ENCODE measurements at places on chromosomes 16 and 17. TPM values are rescaled to one million over a fixed set of nuclear protein-coding genes. Genes with fewer than 3 reads are reported as not detected.

Gene SEZ6L2
- polyA plus RNA-seq, result 1.3 TPM

GRCh38 chr16:50879873-50880695, 138.2 kb downstream of the CYLD start:
- no peak for DNase-seq

Gene KRT23
- polyA plus RNA-seq, result not detected

GRCh38 chr16:4328046-4328781, 12.3 kb downstream of the GLIS2 start:
- DNase-seq, result peak; percentile 44

- DNase-seq, result peak; percentile 32
Observed at GRCh38 chr16:1612320-1613111, at the start of gene CRAMP1. CRAMP1 (plus strand) TSS chr16:1612360; CDS start chr16:1614640, 2,280 bp downstream.

Gene RGS11
- polyA plus RNA-seq, result not detected

DNA sequence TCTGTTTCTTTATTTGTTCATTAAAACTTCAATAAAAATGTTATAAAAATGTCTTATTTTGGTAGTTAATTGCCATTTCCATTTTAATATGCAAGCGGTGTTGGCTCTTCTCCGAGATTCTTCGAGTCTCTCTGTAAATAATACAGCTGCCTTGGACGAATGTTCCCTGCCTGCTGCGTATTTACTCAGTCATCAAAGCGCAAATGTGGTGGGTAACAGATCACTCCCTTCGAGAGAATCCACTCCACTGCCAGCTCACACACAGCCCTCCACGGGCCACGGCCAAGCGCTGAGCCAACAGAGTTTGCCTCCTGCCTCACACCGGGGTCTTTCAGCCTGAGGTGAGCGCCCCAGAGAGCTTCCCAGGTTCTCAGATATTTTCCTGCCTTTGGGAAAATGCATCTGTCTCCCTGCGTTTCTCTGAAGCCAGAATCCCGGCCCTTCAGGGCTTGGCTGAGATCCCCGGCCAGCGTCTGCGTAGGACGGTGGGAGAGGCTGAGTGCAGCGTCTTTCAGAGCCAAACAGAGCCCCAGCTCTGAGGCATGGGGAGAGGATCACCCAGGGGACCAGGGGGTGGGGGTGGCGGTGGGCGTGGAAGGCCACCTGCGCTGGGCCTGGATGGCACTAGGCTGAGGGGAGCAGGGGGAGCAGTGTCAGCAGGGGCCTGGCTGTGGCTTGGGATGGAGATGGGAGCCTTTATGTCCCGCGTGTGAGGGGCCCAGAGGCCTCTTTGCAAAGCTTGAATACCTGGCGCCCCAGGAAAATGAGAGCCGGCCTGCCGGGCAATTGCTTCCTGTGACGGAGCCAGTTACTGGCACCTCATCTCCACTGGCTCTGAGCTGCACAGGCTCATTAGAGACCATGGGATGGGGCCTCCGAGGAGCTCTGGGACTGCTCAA, 248.7 kb downstream of the RBFOX3 start:
- no peak for DNase-seq

- no peak for DNase-seq
Observed at GRCh38 chr17:48907713-48908046, 527 bp upstream of the UBE2Z start.

- no peak for DNase-seq
Observed at GRCh38 chr17:1299552-1300370, 20.3 kb downstream of the TRARG1 start.

DNA sequence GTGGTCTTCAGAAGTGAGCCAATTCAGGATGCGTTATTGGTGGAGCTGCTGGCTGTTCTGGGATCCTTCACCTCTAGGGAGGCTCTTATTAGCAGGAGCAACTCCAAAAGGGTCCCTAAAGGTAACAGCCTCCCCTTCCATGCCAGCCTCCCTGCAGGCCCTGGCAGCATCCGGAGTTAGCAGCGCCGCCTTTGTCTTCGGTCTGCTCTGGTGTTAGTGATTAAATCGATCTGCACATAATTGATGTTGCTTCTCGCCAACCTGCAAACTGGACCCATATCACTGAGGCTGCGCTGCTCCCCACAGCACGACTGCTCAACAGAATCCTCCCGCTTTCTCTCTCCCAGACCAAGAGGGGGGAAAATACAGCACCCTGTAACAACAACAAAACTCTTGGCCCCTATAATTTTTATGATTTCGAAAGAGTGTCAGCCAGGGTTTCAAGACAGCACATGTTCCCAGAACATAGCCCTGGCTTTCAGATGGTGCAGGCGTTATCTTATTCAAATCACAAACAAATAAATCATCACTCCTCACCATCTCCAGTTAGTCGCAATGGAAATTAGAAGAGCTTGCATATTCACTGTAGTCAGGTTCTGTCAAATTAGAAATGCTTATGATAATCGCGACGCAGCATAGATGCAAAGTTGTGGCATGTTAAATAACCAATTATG, 76.0 kb downstream of the IRX3 start:
- no peak for DNase-seq

GRCh38 chr17:3529817-3530741, 27.5 kb downstream of the TRPV3 start:
- no peak for DNase-seq

DNA sequence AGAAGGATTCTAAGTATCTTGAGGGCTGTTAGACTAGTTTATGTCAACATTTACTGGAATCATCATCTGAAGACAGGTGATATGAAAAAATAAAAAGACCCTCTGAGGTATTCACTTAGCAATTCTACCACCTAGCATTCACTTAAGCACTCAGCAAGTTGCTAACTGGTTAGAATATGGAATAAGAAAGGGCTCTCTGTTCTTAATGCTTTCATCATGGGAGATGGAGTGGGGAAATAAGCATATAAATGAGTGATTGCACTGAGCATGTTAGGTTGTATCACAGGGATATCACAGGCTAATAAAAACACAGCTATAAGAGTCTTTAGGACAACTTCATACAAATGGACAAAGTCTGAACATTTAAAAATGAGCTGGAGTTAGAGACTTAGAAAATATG, 1238.8 kb downstream of the CDH11 start:
- no peak for DNase-seq

Gene MMP15
- polyA plus RNA-seq, result 9.6 TPM

Gene SCGB1C2
- polyA plus RNA-seq, result not detected

Gene HS3ST2
- not detected for polyA plus RNA-seq

Gene TPPP3
- 0.50 TPM for polyA plus RNA-seq

- no peak for DNase-seq
Observed at GRCh38 chr17:15480204-15480603, 12.8 kb upstream of the CDRT4 start.

- DNase-seq, result no peak
Observed at GRCh38 chr16:8673611-8674412, 605 bp upstream of the ABAT start.

Gene NACA2
- 0.24 TPM for polyA plus RNA-seq

GRCh38 chr16:29686740-29687332, 7.9 kb downstream of the QPRT start:
- DNase-seq, result no peak

GRCh38 chr16:87420026-87421002, 28.2 kb downstream of the MAP1LC3B start:
- DNase-seq, result peak; percentile 45

Gene ORC6
- 71.4 TPM for polyA plus RNA-seq

DNA sequence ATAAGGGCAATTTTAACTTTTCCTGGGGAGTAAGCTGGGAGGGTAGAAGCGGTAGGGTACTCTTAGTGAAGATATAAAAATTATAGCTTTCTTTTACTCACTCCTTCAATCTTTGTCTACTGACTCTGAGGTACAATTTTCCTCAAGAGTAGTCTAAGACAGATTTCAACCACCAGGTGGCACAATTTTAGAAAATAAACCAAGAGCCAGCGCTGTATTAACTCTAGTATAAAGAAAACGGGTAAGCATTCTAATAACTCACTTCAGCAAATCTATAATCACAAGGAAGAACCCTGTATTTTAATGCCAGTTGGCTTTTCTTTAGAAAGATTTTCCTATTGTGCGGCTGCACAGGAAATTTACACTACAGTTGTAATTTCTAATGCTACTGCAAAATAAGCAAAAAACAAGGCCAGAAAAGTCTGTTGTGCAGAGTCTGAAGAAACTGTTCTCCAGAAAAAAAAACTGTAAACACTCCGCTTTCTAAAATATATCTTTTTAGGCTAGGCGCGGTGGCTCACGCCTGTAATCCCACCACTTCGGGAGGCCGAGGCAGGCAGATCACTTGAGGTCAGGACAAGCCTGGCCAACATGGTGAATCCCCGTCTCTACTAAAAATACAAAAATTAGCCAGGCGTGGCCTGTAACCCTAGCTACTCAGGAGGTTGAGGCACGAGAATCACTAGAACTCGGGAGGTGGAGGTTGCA, 1.9 kb downstream of the CMC2 start:
- peak; percentile 36 for DNase-seq

GRCh38 chr16:89319631-89319885, 102.1 kb downstream of the ZNF778 start:
- DNase-seq, result peak; percentile 28

Measured in K562 (cell line).